ENCODE measurements at places on chromosomes 5 and 9.

- DNase-seq, result no peak
Observed at GRCh38 chr9:72902268-72902667, 50.6 kb downstream of the ALDH1A1 start.

DNA sequence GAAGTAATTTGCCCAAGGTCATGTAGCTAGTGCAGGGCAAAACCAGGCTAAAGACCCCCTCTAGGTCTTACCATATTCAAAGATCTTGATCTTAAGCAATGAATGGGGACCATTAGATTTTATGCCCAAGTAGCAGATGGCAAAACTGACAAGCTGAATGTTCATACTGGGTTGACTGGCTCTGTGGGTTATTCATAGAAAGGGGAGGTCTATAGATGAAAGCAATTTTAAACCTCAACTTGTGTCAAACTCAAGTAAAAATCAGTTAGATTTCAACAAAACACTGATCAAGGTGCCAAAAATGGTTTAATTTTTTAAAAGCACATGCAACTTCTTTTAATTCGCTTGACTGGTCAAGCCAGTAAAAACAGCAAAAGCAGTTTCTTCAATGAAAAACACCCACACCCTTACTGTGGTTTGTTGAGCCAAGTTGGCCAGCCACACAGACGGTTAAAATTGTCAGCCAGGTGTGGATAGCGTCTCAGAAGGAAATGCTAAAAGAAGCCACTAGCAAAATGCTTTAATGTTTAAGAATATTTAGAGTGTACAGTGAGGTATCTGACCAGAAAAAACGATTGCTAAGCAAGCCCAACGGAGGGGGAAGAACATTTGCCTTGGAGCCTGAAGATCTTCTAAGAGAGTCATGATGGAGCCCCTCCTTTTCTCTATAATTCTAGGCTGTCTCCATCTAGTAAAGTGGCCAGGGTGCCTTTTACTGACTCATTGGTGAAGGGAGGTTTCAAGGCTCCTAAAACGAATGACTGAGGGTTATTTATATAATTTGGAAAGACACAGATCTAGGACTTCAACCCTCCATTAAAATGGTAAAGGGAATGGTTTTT, 539.6 kb upstream of the CLINT1 start:
- no peak for DNase-seq

DNA sequence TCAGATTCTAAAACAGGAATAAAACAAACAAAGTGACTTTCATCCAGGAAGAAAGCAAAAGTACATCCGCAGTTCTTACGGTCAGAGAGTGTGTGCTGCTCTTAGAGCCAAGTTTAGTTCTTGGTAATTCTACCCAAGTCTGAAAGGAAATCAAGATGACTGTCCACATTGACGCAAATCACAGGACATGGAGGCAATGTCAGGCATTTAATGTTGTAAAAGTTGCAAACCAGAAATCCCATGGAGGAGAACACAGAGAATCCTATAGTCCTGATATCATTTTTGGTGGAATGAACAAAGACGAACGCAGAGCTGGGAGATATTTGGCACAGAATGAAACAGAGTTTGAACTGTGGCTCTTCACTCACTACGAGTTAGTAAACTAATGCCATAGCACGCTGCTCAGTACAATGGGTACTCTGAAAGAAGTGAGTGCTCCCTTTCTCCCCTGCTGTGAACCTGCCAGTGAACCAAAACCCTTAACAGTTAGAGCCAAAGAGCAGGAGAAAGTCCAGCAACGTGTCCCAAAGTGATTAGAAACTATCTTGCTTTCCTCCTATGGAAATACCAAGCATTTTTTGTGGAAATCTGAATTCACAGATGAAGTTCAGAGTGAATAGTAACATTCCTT, 74.3 kb downstream of the MUSK start:
- DNase-seq, result no peak

GRCh38 chr9:13974891-13975290, 339.1 kb downstream of the NFIB start:
- DNase-seq, result no peak

DNA sequence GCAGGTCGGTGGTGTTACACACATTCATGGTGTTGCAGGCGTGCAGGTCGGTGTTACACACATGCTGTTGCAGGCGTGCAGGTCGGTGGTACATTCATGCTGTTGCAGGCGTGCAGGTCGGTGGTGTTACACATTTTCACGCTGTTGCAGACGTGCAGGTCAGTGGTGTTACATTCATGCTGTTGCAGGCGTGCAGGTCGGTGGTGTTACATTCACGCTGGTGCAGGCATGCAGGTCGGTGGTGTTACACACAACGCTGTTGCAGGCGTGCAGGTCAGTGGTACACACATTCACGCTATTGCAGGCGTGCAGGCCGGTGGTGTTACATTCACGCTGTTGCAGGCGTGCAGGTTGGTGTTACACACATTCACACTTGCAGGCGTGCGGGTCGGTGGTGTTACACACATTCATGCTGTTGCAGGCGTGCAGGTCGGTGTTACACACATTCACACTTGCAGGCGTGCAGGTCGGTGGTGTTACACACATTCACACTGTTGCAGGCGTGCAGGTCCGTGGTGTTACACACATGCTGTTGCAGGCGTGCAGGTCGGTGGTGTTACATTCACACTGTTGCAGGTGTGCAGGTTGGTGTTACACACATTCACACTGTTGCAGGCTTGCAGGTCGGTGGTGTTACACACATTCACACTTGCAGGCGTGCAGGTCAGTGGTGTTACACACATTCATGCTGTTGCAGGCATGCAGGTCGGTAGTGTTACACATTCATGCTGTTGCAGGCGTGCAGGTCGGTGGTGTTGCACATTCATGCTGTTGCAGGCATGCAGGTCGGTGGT, 11.1 kb downstream of the DPP7 start:
- DNase-seq, result no peak

DNA sequence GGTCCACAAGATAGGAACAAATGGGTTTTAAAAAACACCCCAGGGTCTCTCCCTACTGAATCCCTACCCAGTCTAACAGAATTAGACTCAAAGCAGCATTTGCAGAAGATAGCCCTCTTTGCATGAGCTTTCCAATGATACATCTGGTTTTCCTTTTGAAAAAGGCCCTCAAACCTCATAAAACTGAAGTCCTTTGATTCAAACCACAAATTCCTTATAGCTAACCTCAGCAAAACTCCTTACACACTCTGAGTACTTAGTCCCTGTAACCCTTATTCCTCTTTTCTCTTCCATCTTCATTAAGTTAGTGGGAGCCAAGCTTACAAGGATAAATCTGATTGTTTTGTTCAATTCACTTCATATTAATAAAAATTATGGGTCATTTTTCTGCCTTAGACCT, 90.5 kb upstream of the TNC start:
- no peak for DNase-seq

GRCh38 chr9:96344458-96345180, 38.9 kb downstream of the SLC35D2 start:
- DNase-seq, result peak; percentile 95

- no peak for DNase-seq
Observed at GRCh38 chr9:20340511-20340861, 281.8 kb downstream of the MLLT3 start.

DNA sequence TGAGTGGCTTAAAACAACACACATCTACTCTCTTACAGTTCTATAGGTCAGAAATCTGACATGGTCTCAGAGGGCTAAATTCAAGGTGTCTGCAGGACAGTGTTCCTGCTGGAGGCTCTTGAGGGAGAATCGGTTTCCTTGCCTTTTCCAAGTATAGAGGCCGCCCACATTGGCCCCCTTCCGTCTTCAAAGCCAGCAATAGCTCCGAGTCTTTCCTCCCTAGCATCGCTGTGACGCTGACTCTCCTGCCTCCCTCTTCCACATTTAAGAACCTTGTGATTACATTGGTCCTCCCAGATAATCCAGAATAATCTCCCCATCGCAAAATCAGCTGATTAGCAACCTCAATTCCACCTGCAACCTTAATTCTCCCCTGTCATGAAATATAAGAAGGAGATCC, 81.3 kb upstream of the IER5L start:
- no peak for DNase-seq

DNA sequence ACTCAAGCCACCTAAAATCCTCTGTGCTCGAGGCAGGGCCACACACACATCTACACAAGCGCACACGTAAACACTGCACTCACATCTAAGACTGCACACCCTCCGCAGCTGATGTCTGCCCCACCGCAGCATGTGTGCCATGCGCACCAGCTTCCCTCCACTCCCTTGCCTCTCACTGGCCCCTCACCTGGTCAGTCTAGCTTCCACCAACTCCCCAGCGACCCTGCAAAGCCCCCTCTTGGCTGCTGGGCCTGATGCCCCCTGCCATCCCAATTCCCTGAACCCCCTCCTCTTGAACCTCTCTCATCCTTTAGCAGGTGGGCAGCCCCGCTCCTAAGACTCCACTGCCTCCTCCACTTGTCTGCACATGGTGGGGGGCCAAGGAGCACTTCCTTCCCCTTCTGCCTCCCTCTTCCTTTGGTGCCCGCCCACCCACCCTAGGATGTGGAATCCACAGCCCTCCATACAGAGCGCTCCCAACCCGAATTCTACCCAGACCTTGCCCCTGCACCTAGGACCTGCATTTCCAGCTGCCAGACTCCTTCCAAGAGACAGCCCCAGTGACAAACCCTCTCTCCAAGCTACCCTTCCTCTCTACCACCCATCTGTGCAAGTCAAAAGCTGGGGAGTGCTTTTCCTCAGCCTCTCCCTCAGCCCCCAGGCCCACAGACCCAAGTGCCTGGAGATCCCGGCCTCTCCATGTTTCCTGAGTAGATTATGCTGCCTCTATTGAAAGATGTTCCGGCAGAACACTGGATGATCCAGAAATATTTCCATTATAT, 23.9 kb downstream of the ADAMTS2 start:
- no peak for DNase-seq

DNA sequence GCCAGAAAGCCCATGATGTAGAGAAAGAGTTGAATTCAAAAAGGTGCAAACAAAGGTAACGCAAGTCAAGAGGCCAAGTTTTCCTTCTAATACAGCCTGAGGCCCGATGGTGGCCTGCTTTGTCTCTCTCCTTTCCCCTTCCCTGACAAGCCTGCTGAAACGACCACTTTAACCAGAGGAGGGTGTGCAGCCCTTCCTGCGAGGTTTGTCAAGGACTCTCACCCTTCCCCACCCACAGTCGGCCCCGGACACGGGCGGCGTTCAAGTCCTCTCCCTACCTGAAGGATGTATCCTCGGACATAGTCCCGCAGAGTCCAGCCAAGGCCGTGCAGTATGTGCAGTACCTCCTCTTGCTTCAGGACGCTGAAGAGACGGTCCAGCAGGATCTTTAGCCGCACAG, 318.2 kb downstream of the BNC2 start:
- no peak for DNase-seq

GRCh38 chr9:75041041-75041440, 12.9 kb upstream of the CARNMT1 start:
- DNase-seq, result no peak

DNA sequence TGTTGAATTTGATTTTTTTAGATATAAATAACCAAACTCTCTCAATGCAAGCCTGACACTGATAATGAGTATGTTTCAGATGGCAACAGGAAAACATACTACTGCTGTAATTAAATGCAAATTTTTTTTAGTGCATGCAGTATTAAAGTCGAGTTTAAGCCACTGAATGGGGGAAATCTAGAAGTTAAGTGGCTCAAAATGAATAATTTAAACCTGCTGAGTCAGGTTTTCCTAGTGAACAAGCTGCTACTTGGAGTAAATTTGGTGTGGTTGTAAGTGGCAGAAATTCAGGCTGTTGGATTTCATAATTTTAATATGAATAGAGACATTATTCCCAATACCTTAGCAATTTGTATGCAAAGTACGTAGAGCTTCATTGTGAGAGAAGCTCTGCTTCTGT, 121.8 kb downstream of the SLF1 start:
- DNase-seq, result no peak

GRCh38 chr9:134943836-134944235, 26.1 kb upstream of the FCN1 start:
- no peak for DNase-seq

Data from SW 1271 (cell line).